ENCODE measurements at places on chromosomes 12 and 14.

DNA sequence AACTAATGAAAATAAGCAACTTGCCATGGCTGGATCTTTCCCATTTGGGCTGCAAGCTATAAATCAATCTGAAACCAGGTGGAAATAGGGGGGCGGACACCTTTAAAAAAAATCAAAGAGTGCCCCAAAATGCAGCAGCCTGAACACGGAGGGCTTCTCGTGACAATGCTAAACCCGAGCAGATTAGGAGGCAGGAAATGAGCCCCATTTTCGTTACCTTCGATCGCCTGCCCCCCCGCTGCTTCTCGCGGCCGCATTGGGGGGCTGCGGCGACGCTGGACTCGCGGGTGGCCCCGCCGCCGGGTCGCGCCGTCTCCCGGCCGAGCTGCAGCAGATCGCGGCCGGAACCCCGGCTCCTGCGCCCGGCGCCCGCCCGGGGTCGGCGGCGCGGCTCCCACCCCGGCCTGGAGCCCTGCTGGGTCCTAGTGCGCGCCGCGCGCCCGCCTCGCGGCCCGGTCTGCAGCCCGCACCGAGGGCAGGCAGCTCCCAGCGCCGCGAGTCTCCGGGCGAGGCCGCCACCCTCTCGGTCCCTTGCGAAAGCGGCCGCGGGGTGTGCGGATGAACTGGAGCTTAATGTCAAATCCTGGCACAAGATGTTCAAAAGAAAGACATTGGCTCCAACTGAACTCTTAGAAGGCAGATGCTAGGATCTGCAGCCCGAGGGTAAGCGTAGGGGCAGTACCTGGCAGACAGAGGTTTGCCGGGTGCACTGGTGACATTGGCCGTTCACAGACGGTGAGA is 201.9 kb upstream of the FOXN3 start:
- no peak for DNase-seq

DNA sequence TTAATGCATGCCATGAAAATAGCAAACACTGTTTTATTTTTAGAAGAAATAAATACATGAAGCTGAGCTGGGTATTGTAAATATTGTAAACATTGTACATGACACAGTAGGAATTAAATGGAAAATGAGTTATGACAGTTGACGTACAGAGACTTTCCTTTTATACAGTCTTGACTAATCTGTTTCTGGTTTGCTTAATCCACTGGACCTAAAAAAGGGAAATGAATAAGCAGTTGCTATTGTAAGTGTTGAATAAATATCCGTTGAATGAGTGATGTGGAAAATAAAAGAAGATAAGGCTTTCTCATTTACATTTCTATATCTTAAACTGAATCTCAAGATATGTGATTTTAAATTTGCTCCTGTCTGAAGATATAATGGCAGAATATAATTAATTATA is 15.0 kb downstream of the PMCH start:
- DNase-seq: no peak

DNA sequence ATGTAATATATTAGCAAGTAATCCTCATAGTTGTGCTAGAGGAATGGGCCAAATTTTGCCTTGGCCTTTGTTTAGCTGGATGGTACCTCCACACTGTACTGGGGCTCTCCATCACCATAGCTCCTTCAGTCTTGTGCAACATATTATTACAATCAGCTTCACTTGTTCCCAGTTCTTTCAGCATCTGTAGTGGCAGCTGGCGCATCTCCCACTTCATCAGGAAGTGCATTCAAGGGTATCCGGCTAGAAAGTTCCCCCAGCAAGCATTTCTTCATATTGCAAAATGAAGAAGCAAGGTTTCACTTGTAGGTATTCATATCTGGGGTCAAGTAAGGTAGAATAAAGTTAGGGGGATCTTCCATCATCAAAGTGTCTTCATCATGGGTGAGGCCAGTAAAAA is 123.7 kb downstream of the IGF1 start:
- no peak for DNase-seq

- DNase-seq: no peak
These were observed 7.2 kb downstream of the MBIP start for GRCh38 chr14:36313206-36313605.

GRCh38 chr12:131258398-131258797 is 304.7 kb downstream of the ADGRD1 start:
- DNase-seq: no peak

- DNase-seq: no peak
These were observed 234.6 kb upstream of the FLRT2 start for GRCh38 chr14:85295318-85295717.

DNA sequence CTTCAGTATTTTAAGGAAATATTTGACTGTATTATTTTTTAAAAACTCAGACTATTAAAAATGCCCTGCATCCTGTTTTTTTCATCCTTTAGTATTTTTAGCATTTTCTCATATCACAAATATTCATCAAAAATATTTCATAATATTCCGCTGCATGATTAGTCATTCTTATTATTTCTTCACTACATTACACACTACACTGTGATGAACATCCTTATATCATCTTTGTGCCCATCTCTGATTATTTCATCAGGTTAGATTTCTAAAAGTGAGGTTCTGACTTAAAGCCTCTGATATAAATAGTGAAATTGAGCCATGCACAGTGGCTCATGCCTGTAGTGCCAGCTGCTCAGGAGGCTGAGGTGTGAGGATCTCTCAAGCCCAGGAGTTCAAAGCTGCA is 8.1 kb downstream of the COCH start:
- no peak for DNase-seq

DNA sequence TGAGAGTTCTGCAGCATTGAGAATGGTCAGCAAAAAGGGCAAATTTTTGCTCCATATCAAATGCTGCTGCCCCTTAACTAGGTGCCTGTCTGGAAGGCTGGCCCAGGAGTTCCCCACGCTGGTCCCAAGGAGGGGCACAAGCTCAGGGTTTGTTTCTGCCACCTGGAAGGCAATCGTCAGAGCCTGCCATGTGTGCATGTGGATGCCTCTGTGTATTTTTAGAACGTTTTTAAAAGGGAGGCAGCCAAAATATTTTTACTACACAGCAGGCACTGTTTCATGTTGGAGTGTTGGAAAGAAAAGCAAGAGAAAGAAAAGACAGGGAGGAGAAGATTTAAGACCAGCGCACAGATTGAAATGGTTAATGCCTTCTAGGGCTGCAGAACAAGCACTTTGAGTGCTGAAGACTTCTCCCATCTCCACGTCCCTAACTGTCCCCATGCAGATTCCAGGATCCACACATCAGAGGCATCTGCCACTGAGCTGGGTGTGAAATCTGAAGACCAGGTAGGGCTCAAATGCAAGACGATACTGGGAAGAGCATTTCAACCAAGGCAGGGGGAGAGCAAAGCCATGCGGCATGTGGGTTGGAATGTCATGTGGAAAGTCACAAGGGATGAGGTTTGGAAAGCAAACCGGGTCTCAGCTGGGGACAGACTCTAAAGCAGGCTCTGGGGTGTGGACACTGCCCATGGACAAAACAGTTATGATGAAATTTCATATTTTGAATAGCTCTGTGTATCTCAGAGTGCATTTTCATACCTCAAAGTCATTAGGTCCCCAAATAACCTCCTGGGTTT is 557.2 kb downstream of the BCL11B start:
- no peak for DNase-seq

DNA sequence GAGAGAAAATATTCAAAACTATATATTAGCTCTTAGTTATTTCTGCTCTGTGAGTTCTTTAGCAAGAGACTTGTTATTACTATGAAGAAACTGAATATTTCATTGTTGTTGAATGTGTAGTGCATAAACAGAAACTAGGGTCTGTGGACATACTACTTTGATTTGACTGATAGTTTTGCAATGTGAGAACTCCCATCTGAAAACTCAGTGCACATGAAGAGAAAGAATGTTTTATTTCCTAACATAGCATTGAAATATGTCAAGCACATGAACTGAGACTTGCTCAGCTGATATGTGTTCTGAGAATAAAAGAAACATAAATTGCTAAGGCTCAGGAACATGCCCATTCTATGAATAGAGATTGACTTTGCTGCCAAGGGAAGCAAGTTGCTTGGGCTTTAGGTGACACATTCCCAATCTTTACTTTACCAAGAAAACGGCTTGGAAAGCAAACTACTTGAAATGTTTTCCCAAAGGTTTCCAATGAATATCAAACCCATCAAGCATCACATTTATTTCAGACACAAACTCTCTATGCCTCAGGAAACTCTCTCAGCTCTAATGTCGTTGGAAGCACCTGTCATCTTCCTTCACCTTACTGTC is 290.4 kb downstream of the SLC16A7 start:
- no peak for DNase-seq

DNA sequence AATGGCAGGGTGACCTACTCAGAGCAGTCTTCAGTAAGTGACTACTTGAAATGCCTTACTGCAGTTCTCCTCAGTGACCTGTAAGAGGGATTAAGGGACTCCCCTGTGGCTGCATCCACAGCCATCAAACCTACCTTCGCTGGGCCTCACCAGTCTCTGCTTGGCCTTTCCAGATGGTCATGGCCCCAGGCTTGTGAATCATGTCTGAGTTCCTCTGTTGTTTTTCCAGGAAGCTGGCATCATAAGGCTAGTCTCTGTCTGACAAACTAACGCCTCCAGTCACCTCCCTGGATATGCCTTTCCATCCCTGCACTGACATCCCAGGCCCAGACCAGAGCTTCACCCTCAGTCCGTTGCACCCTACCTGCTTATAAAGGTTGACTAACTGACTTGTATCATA is 14.0 kb downstream of the RNASE2 start:
- no peak for DNase-seq

GRCh38 chr12:6819106-6820030 is 2.3 kb upstream of the GPR162 start:
- DNase-seq: no peak

GRCh38 chr12:58026897-58027891 is 85.8 kb downstream of the ATP23 start:
- DNase-seq: no peak

- DNase-seq: no peak
These were observed 117.4 kb downstream of the DAD1 start for GRCh38 chr14:22471545-22472121.

DNA sequence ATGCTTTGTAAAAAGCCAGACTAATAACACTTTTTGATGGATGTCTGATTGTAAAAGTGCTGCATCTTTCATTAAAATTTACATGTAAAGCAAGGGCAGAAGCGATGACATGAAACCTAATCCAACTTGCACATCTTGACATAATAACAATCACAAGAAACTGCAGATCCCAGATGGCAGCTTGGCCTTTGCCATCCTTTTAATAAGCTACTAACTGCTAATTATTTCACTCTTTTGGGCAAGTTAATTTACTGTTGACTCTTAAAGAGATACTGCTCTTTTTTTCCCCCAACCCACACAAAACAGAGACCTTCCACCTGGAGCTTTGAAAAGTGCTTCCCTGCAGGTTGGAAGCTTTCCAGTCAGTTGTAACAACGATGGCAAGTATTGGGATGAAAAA is 137.5 kb downstream of the NRXN3 start:
- DNase-seq: no peak

DNA sequence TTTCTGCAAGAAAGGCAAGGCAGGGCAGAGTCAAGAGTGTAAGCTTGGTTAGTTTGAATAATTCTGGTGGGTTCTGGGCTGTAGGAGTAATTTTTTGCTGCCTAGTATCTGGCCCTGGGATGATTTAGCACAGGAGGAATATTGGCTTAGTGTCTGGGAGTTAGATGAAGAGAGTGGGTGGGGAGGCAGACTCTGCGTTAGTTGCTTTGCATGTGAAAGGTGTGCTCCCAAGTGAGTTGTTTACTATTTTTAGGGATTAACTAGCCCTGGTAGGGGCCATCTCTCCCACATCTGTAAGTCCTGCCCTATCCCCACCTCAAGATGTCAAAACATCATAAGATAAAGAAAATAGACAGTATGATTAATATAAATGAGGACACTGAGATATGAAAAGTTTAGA is 249.7 kb downstream of the LRIG3 start:
- no peak for DNase-seq

- no peak for DNase-seq
These were observed 41.0 kb downstream of the HECTD4 start for GRCh38 chr12:112341046-112341825.

- DNase-seq: no peak
These were observed 501.1 kb downstream of the NAV3 start for GRCh38 chr12:78331753-78332152.

- DNase-seq: no peak
These were observed 12.1 kb upstream of the GALNT16 start for GRCh38 chr14:69247676-69248440.

GRCh38 chr12:62684570-62685295 is 218.1 kb downstream of the MON2 start:
- no peak for DNase-seq

DNA sequence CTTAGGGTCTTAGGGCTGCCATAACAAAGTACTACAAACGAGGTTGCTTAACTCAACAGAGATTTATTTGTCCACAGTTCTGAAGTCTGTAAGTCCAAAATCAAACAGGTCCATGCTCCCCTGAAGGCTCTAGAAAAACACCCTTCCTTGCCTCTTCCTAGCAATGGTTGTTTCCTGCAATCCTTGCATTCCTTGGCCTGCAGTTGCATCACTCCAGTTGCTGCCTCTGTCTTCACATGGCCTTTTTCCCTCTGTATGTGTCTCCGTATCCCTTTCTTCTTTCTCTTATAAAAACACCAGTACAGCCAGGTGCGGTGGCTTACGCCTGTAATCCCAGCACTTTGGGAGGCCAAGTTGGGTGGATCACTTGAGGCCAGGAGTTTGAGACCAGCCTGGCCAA is 17.4 kb downstream of the KCNMB4 start:
- DNase-seq: no peak

DNA sequence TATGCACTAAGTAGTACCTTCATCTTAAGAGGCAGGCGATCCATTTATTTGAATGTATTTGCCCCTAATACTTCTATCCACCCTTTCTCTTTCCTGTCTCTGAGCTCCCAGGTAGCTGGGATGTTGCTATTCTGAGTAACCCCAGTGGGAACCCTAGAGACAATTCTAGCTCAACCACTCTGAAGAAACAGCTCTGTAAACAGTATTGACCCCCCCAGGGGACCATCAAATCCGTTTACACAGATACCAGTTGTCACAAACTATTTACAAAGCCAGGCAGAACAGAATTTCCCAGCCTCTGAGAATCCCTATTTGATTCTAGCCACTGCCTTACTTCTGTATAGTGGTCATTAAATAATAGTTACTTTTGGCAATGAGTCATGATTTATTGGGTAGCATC is 64.9 kb downstream of the MIPOL1 start:
- DNase-seq: no peak

GRCh38 chr12:106284358-106285105 is 18.0 kb upstream of the TCP11L2 start:
- DNase-seq: no peak

- DNase-seq: no peak
These were observed 6.0 kb upstream of the CSAD start for GRCh38 chr12:53186745-53187144.

DNA sequence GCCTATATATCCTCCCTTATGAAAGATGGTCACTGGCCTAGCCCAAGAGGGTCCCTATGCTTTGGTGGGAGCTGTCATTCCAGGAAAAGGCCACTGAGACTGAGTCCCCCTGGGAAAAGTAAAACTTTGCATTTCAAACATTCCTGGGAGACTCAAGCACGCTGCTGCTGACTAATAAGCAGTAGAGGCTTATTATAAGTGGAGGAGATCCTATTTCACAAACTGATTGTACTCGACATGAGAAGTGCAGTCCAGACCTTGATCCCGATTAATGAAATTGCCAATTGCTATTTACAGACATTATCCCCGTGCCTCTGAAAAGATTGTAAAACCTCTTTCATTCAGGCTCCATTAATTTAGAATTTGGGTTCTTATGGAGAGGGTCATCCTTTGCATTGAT is 96.6 kb downstream of the EMP1 start:
- DNase-seq: no peak
